Effector CD8-positive, alpha-beta T cell (primary cell): ENCODE measurements at places on chromosomes 2 and 18.

GRCh38 chr2:25176138-25176537 lies 7.8 kb upstream of the POMC start:
- DNase-seq, result no peak

DNA sequence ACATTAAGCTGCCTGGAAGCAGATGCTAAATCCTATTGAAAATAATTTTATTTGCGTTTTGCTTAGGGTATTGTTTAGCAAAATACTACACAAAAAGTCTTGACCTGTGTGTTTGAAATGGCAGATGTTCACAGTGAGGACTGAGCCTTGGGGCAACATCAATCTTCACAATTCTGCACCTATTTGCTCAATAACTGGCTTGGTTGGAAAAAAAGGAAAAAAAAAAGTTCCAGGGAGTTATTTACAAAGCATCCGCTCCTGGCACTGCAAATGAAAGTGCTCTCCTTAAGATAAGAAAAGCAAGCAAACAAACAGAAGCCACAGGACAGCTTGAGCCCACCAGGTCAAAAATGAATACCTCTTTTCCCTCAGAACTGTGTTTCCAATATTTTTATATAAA lies 77.7 kb downstream of the MAP2 start:
- no peak for DNase-seq

- no peak for DNase-seq
Observed at GRCh38 chr2:60463249-60463648, 90.2 kb downstream of the BCL11A start.

DNA sequence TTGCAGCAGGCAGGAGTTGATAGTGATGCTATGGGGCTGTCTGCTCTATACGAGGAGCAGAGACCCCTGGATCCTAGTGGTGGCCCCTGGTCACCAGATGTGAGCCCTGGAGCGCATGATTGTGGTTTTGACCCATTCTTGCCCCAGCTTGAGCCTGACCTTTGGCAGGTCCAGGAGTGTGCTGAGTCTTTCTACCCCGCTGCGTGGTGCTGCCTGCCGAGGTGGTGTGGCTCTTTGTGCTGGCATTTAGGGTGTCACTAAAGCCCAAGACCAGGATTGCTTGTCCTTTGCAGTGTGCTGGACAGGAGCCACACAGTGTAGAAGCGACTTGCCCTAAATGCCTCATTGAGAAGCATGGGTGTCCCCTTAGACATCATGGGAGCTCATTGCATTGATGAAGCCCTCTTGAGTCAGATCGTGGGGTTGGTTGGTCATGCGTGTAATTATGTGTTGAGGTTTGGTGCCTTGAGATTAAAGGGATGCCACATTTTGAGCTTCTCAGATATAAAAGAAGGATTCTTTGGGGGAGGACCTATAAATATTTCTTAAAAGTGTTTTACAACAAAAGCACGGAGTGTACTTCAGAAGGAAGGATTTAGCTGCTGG lies 88.3 kb downstream of the AGAP1 start:
- no peak for DNase-seq

DNA sequence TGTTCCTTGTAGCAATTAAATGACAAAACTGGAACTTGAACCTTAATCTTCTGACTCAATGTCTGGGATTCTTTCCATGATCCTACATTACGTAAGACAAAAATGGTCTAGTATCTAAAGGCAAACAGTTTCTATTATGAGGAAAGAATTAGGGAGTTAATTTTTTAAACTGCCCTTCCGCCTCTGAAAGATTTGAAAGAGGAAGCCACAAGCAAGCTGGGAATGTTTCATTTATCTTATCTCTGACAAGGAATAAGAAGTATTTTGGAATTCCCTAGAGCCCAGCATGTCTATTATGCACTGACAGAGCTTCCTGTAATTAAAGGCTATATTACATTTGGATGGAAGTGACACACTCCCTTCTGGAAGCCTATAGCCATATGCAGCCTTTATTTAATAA lies 558.8 kb upstream of the CDH2 start:
- DNase-seq, result no peak

DNA sequence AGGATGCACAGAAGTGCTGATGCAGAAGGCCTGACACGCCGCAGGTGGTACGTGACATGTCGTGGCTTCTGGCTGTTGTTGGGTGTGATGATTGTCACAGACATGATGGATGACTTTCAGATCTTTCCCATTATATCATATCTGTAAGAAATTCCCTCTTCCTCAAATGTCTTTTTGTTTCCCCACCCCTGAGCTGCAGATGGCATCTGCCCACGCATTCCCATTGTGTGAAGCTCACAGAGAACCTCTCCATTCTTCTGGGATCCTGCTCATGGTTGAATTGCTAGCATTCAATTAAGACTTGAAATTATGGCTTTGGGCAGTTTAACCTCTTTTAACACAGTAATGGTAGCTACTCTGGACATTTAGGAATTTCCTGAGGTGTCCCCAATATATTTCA lies 28.3 kb upstream of the EPHA4 start:
- DNase-seq, result no peak

DNA sequence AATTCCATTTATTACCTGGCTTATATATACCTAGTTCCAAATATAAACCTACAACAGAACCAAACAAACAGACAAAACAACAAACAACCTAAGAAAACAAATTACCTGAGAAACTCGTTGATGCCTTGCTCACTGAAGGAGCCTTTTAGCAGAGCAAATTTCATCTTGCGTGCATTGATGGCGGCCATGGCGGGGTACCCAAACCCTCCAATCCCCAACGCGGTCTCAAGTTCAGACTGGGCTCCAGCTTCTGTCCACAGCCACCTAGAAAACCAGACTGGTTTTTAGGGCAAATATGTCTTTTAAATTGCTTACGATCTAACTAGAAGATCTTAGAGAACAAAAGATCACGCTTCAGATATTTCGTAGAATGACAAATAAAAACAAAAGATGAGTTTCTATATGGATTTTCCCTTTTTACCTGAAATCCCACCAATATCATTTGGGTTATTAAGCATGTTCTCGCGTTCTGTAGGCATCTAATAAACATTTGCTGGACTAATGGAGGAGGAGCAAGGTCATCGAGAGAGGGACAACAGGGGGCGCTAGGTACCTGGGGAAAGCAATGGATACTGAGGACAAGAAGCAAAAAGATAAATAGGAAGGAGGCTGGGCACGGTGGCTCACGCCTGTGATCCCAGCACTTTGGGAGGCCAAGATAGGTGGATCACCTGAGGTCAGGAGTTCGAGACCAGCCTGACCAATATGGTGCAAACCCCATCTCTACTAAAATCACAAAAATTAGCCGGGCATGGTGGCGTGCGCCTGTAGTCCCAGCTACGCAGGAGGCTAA lies 25.2 kb downstream of the PDIA6 start:
- DNase-seq, result no peak

DNA sequence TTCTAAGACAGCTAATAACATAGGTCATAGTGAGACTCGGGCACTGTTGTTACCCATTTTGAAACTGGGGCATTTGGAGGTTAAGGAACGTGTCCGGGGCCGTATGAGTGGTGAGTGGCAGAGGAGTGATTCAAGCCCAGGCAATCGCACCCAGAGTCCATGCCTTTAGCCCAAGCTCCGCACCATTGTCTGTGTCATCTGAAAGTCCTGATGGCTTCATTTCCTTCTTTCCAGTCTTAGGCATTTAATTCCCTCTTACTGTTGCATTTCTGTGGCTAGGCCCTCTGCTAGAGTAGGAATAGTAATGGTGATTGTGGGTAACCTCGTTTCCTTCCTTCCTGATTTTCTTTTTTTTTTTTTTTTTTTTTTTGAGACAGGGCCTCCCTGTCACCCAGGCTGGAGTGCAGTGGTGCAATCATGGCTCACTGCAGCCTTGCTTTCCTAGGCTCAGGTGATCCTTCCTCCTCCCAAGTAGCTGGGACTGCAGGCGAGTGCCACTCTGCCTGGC lies 49.8 kb upstream of the ASB1 start:
- no peak for DNase-seq

- DNase-seq, result no peak
Observed at GRCh38 chr2:219149667-219150066, 10.9 kb downstream of the NHEJ1 start.

- no peak for DNase-seq
Observed at GRCh38 chr2:239216614-239217273, 184.1 kb downstream of the HDAC4 start.

GRCh38 chr2:159064446-159065301 lies 96.2 kb downstream of the TANC1 start:
- DNase-seq, result no peak

GRCh38 chr2:179655627-179656026 lies 205.8 kb downstream of the ZNF385B start:
- no peak for DNase-seq

DNA sequence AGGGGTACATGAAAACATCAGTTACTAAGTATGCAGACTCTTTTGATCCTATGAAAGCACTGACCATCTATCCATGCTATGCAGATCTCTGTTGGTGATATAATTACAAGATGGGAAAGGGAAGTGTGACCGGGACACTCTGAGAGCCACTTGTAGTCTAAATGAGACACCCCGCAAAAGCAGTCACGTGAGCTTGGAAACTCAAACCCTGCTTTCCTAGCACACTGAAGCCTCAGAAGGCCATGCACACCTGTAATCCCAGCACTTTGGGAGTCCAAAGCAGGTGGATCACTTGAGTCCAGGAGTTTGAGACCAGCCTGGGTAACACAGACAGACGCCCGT lies 137.5 kb downstream of the INO80D start:
- no peak for DNase-seq

- no peak for DNase-seq
Observed at GRCh38 chr2:72089537-72089936, 58.1 kb downstream of the CYP26B1 start.

DNA sequence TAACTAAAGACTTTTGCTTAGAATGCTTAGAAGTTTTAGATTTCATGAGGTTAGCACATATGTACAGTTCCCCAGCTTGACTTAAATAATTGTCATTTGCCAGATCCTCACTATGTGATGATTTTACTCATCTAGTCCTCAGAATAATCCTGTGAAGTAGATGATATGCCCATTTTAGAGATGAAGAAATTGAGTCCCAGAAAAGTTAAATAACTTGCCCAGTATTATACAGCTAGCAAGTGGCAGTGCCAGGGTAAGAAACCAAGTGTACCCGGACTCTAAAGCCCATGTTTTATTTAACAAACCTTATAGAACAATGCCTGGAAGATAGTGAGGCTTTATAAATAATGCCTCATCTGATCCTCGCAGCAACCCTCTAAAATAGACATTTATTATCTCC lies 28.3 kb downstream of the SPDYA start:
- no peak for DNase-seq

- no peak for DNase-seq
Observed at GRCh38 chr2:150630587-150631235, 143.2 kb upstream of the RND3 start.

GRCh38 chr2:20666304-20667150 lies at the start of gene GDF7:
GDF7 (plus strand) TSS chr2:20667144; CDS start chr2:20667240, 96 bp downstream.
- DNase-seq, result no peak

DNA sequence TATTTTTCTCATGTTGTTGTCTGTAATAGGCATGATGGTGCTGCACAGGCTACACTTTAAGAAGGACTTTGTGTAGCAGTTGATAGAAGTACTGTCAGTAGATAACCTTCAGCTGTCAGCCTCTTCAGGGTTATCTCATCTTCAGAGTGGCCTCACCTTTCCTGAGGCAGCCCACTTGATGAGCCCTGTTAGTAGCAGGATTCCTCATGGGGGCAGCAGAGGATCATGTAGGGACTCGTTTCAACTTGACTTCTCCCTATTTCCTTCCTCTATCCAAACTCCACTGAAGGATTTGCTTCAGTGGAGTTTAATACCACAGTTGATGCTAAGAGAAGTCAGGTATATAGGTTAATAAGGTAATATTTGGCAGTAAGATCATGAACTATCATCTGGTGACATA lies 530.3 kb upstream of the FSIP2 start:
- no peak for DNase-seq

DNA sequence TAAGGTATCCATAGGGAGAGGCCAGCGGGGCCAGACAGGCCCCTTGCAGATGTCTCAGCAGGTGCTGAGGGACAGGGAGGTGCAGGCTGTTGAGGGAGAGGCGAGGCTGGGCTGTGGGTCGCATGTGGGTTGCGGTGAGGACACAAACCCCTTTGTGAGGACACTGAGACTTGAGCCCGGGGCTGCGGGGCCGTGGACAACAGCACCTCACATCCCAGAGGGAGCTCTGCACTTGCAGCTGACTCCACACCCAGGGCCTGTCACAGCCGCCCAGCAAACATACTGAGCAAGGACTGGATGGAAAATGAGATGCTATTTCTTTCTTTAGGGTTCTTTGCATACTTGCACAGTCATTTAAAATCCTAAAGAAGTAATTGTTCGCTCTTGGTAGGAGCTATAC lies 95.3 kb upstream of the NFATC1 start:
- DNase-seq, result no peak

DNA sequence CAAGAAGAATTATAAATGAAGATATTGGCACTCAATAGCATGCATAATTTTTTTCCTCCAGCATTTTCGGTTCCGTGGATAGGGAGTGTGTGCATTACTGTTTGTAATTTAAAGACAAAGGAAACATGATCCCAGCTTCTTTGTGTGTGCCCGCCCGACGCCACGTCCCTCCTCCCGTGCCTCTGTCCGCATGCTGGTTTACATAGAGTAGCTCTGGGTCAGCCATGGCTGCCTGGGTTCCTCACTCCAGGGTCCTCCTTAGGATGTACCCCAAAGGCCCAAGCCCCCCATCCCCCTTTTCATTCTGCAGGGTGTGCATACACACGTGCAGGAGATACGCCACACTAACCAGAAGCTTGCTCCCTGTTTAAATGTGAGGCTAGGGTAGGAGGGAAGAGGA lies 214.7 kb downstream of the KLHL29 start:
- DNase-seq, result no peak

DNA sequence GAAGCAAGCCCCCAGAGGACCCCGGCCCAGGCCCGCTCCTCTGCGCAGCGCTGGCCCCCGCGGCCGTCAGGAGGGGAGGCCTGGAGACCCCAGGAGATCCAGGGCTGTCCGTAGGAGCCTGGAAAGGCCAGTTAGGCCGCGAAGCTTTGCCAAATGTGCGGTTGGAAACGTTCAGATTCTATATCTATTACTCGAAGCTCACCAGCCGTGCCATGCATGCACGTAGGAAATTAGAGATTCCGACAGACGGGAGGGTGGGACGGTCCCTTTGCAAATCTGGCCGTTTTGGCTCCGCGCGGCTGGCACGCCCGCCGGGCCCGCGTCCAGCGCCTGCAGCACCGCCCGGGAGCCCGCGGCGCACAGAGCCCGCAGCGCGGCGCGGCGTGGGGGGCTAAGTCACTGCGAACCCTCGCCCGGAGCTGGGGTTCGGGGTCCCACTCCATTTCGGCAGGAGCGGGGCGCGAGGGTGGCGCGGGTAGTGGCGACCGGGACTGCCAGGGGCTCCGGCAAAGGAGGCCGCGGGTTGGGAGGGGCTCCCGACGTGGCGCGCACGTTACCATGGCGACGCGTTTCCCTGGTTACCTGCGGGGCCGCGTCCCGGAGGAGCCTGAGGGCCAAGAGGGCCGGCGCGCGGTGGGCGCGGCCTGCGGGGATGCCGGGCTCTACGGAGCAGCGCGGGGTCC lies 488.6 kb upstream of the SMIM21 start:
- no peak for DNase-seq

DNA sequence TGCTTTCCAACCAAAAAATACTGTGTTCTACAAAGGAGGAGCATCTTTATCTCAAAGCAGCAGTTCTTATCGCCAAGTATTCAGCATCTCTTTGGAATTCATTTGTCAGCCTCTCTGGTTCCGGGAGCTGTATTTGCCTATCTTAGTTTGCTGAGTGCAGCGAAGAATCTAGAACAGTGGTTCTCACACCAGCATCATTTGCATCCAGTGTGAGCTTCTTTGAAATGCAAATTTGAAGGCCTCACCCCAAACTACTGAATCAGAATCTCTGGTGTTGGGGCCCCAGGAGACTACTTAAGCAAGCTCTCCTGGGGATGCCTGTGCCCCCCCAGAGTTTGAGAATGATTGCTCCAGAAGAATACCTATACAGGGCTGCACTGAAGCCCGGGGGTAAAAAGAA lies 1.5 kb upstream of the PTPN2 start:
- DNase-seq, result no peak
